ENCODE measurements at places on chromosomes 12 and 14. TPM values are rescaled to one million over a fixed set of nuclear protein-coding genes. Genes with fewer than 3 reads are reported as not detected.

INSM2 gene
- total RNA-seq: not detected

DNA sequence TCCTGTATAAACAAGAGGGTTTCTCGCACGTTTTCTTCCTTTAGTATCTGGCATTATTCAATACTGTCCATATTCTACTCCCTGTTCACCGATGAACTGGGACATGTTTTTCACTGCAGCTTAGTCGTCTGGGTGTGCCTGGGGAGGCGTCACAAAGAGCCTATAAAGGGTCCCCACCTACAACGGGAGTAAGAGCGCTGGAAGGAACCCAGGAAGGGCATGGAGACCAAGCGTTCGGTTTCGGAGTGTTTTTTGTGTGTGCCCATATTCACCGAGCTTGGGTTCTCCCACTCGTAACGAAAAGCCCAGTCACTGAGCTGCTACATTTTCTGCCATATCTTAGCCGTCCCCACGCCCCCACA, 592 bp upstream of the USP15 start:
- DNase-seq: no peak

DNA sequence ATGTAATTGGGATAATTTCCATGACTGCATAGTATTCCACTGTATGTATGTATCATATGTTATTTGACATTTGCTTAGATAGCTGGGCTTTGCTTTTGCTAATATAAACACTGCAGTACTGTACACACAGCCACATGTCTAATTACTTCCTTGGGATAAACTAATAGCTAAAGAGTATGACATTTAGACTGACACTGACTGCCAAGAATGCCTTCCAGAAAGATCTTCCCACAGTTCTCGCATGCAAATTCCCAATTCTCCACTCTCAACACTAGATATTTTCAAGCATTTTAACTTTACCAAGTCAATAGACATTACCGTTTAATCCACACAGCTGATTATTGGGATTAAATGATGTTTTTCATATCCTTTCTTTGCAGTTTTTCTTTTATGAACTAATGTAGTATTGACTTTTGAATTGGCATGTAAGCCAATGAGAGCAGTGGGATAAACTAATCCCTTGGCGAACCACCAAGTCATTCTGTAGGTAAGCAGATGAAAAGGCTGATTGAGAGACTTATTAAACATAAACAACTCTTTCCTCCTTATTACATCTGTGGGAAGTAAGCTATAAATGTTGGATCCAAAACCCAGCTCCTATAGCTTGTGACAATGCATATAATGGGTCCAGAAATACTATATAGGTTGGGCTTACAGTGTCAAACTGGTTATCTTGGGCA, 55.5 kb downstream of the STON2 start:
- no peak for DNase-seq

GRCh38 chr12:130266751-130267150, 70.9 kb upstream of the PIWIL1 start:
- no peak for DNase-seq

DNA sequence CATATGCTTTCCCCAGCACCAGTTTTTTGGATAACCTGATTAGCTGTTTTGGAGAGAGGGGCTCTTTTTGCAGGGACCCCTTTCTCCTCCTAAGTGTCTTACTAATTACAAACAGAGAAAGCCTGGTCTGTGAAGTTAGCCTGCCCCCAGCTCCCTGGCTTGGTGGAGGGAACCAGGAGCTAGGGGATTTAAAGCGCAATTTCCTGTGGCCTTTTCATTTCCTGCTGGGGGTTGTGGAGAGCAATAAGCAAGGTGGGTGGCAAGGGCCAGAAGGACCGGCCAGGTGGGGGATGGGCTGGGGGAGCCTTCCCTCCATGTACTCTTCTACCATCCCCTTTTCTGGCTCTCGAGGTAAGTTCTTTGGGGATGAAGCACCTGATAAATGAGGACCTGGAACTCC, 4.1 kb upstream of the CISTR start:
- DNase-seq: no peak

DNA sequence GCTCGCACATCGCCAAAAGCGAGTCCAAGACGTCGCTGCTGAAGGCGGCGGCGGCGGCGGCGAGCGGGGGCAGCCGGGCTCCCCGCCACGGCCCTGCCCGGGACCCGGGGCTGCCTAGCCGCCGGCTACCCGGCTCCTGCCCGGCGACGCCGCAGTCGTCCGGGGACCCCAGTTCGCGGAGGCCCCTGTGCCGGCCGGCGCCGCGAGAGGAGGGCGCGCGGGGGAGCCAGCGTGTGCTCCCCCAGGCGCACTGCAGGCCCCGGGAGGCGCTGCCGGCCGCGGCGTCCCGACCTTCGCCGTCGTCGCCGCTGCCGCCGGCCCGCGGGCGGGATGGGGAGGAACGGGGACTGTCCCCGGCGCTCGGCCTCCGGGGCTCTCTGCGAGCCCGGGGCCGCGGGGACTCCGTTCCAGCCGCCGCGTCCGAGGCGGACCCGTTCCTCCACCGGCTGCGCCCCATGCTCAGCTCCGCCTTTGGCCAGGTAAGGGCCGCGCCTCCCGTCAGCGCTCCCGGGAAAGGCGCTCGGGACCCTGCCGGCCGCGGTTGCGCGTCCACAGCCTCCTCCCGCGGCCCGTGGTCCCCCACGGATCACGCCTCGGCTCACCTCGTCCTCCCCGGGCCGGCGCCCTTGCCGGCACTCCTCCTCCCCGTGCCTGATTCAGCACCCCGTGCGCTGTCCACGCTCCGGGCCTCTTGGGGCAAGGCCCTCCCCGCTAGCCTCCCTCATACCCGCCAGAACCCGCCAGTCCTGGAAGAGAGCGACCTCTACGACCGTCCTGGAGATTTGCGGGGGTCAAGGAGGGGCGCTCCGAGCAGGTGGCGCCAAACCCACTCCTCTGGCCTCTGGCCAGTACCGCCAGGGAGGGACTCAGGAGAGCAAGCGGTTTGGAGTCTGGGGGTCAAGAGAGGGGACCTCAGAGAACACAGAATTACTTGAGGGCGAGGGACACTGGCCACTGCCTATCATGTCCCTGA, 721 bp downstream of the CABP1 start:
- DNase-seq: no peak

- DNase-seq: no peak
These were observed 73.6 kb upstream of the GARIN6 start for GRCh38 chr12:99573980-99574379.

- DNase-seq: no peak
These were observed 139.4 kb downstream of the RPS29 start for GRCh38 chr14:49446801-49447200.

DNA sequence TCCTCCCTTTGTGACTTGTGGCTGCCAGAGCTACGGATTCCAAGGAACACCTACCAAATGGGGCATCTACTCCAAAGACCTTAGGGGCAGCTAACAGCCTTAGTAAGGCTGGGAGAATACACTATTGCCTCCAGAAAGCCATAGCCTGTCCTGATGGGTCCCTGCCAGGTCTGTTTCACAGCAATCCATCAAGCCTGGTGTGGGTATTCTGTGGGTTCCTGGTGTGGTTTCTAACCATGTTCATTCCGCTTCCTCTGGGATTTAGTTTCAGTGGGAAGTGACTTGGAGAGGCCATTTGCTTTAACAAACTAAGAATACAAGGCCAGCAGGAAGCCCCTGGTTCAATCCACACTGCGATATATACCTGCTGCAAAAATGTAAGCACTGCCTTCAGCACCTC, 220.5 kb downstream of the FOXN3 start:
- no peak for DNase-seq

GRCh38 chr12:75658901-75659823, 147.8 kb upstream of the KRR1 start:
- DNase-seq: no peak

GRCh38 chr12:4663971-4664505, 15.1 kb downstream of the NDUFA9 start:
- DNase-seq: no peak

- DNase-seq: no peak
These were observed 63.9 kb downstream of the FOXN3 start for GRCh38 chr14:89352976-89353765.

DNA sequence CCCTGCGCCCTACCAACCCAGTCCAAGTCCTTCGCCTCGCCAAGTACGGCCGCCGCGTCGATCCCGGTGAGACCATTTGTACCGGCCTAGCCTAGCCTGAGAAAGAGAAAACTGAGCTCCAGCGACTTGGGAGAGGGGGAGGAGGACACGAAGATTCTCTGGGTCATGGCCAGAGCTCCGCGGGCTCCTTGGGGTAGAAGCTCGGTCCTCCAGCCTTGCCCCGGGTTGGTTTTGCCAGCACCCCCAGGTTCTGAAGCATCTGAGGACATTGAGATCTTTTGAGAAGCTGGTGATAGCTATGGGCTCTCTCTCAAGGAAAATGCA, 7.3 kb downstream of the LHX5 start:
- no peak for DNase-seq

- no peak for DNase-seq
These were observed 40.3 kb upstream of the TRAF3 start for GRCh38 chr14:102736956-102737355.

DNA sequence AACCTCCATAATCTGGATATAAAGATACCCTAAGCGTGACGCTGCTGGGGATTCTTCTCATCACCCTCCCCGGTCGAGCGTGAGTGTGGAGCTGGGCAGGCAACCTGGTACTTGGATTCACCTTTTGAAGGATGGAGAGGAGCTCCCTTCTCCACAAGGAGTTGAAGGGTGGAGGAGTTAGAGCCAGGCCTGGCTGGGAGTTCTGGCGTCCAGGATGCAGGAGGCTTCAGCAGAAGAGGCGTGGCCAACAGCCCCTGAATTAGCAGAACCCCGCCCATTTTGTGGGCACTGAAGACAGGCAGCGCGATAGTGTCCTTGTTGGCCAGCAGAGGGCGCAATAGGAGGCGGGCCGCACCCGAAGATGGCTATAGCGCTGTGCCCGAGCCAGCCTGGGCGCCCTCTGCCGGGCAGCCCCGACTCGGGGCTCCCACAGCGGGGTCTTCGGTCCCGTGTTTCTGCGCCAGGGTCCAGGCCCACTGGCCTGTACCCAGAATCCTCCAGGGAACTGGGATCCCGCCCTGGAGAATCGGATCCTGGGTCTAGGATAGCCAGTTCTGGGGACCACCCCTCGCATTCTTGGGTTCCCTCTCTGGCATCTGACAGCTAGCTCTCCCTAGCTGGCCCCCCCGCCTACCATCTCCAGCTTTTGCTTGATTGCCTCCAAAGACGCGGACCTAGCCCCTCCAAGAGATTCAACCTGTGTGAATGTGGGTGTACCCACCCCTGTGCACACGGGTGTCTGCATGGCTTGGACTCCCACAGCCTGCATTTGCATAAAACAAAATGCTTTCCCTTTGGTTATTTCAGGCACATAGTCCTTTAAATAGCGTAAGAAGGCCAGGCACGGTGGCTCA, 26.0 kb upstream of the SMUG1 start:
- DNase-seq: peak; percentile 45

GRCh38 chr12:111570084-111570961, 28.8 kb downstream of the ATXN2 start:
- peak; percentile 58 for DNase-seq
